NCI-H226 (cell line): ENCODE measurements at places on chromosomes 16 and 17.

- DNase-seq = peak; percentile 40
Observed at GRCh38 chr17:42843358-42843934, 934 bp upstream of the AOC2 start.

- DNase-seq = no peak
Observed at GRCh38 chr17:70947636-70948565, 778.6 kb downstream of the KCNJ2 start.

- DNase-seq = no peak
Observed at GRCh38 chr17:49866882-49867413, 19.1 kb upstream of the TAC4 start.

GRCh38 chr17:77432742-77433141 is 292.0 kb downstream of the SEC14L1 start:
- DNase-seq = no peak

- peak; percentile 59 for DNase-seq
Observed at GRCh38 chr16:66483689-66484452, 56.8 kb downstream of the BEAN1 start.

- peak; percentile 41 for DNase-seq
Observed at GRCh38 chr16:9123871-9124270, 32.4 kb downstream of the HAPSTR1 start.

DNA sequence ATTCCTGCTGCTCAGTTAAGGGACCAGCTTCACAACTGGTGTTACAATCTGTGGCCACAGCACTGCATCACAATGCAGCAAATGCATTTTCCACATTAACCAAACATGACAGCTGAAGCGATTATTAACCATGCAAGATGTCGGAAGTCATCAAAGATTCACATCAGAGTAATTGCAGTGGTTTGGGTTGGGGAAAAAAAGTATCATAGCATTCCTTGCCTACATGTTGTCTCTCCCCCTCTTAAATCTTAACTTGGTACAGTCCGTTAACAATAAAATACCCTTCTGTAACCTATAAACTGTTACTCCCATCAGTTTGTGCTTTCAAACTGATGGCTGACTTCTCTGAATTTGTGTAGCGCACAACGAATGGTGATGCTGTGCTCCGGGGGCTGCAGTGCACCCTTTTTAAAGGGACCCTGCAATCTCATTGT is 51.6 kb downstream of the NUP93 start:
- no peak for DNase-seq

GRCh38 chr16:12539185-12539929 is 264.3 kb downstream of the CPPED1 start:
- DNase-seq = no peak

DNA sequence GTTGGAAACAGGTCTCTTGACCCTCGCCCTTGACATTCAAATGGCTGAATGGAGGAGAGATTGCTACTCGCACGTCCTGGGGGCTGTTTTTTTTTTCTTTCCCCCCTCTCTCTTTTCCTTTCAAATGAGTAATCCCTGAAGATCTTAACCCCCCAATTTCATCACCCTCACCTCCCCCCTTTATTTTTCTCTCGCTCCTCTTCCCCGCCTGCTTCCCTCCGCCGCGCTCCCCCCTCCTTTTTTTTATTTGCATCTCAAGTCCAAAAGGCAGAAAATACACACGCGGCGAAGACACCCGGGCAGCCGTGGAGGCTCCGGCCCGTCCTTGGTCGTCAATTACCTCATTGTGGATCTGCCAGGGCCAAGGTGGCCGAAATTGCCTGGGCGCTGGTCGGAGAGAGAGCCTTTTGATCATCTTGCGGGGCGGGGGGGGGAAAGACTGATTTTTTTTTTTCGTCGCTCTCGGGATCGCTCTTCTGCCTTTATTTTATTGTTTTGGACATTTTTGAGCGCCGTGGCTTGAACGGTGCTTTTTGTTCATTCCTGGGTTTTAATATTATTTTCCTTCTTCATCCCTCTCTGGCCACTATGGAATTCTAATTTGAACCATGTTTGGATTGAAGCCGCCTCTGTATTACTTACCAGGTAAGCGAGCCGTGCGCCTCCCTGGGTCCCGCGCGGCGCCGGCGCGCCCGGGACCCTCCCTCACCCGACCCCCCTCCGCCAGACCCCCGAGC is 57.2 kb upstream of the GSE1 start:
- DNase-seq = no peak

- DNase-seq = no peak
Observed at GRCh38 chr17:33564146-33564545, 271.1 kb upstream of the ASIC2 start.

DNA sequence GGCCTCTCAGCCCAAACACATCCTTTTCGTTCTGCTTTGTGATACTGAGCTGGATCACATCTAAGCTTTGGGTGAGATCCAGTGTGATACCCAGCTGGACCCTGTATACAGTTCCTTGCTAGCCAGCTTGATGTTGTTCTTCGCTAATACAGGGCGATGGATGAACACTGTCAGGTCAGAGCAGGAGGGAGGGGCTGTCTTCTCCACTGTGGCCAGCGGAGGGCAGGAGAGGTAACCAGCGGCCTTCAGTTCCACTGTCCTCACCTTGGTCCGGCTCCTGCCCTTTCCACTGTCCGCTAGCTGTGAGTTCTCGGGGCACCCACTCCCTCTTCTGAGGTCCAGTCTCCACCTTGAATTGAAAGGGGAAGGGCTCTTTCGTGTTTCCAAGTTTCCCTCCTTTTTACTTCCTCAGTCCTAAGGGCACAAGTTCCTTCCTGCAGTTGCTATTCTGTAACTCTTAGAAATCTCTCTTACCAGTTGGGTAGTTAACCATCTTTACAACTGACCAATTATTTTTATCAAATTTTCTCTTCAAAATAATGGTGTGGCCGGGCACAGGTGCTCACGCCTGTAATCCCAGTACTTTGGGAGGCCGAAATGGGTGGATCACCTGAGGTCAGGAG is 3.0 kb upstream of the ZNF213 start:
- DNase-seq = peak; percentile 40

DNA sequence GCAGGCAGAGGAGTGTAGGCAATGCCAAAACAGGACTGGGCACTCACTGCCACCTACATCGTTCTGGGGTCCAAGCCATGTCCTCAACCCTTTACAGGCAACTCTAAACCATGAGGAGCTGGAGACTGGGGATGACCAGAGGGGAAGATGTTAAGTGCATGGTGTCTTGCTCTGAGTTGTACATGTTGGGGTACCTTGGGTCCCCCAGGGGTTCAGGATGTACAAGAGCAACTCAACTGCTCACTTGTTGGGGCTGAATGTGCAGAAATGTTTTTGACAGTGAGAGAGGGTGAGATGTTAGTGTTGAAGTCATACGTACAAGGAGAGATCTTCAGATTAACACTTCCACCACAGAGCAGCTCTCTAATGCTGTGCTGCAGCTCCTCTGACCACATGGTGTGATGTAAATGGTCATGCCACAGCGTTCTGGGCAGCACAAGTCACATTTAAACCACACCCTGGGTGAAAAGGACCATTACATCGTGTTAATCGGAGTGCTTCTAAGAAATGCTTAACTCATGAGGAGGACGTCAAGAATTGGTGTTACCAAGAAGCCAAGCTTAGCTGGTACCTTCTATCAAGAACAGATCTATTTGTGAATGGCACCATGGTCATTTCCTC is 2.4 kb downstream of the CCL18 start:
- no peak for DNase-seq

DNA sequence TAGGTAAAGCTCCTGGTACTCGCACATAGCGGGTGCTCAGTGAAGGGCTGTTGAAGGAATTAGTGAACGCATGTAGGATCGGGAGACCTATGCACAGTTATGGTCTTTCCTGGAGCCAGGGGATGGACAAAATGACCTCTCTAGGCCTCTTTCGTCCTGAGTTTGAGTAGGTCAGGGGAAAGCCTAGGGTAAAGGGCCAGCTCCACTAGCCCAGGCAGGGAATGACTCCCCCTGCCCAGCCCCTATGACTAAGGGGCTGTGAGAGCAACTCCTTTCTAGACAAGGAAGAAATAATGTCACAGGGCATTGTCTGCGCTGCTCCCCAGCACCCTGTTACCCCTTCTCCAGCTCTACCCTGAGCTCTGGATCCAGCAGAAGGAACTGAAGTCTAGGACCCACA is 24.6 kb upstream of the FMNL1 start:
- no peak for DNase-seq

- no peak for DNase-seq
Observed at GRCh38 chr17:63774969-63775265, 947 bp downstream of the DDX42 start.

- peak; percentile 32 for DNase-seq
Observed at GRCh38 chr17:37779554-37779953, 34.7 kb upstream of the HNF1B start.

GRCh38 chr16:4410335-4411075 is 5.9 kb downstream of the CORO7 start:
- DNase-seq = no peak

DNA sequence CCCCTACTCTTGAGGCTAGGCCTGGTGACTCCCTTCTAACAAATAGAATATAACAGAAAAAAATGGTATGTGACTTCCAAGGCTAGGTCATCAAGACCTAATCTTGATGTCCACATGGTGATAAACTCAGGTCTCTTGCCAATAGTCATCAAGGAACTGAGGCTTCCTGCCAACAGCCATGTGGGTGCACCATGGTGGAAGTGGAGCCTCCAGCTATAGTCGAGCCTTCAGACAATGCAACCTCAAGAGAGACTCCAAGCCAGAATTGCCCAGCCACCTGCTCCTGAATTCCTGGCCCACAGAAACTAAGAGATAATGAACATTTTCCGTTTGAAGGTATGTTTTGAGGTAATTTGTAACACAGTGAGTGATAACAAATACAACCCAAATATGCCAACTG is 55.9 kb upstream of the SREBF1 start:
- no peak for DNase-seq

DNA sequence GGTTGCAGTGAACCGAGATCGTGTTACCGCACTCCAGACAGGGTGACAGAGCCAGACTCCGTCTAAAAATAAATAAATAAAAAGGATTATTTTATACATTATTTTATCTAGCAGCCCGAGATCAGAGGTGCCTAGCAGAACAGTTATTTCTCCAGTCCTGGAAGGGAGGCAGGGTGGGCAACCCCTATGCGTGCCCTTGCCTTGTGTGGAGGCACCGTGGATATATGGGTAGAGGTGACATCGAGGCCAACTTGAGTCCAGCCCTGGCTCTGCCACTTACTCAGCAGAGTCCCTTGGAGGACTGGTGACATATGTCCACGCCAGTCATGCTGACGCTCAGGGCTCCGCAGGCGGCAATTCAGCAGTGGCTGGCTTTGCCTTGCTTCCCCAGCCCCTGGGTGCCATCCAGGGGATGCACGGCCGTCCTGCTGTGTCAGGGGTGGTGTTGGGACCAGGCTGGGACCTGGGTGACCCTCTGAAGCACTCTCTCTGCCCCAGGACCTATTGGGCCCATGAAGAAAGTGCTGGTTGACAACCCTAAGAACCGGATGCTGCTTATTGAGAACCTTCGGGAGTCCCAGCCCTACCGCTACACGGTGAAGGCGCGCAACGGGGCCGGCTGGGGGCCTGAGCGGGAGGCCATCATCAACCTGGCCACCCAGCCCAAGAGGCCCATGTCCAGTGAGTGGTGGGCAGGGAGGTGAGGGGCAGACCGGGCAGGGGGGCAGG is 13.2 kb downstream of the GALK1 start:
- DNase-seq = no peak

DNA sequence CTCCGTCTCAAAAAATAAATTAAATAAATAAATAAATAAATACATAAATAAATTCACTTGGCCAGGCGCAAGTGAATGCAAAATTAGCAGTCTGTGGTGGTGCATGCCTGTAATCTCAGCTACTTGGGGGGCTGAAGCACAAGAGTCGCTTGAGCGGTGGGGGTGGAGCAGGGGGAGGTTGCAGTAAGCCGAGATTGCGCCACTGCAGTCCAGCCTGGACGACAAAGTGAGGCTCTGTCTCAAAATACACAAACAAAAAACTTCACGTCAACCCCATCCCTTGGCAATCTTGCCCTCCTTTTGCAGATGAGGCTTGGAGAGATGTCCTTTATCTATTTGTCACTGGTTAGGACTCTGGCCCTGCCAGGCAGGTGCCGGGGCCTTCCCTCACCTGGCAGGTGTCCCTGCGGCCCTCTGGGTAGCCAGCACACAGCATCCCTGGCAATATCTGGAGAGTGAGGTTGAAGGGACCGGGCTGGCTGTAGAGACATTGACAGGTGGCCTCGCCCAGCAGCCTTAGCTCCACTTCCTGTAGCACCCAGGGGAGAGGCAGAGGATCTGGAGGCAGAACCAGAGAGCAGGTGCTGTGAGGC is 4.4 kb downstream of the PRSS36 start:
- no peak for DNase-seq

DNA sequence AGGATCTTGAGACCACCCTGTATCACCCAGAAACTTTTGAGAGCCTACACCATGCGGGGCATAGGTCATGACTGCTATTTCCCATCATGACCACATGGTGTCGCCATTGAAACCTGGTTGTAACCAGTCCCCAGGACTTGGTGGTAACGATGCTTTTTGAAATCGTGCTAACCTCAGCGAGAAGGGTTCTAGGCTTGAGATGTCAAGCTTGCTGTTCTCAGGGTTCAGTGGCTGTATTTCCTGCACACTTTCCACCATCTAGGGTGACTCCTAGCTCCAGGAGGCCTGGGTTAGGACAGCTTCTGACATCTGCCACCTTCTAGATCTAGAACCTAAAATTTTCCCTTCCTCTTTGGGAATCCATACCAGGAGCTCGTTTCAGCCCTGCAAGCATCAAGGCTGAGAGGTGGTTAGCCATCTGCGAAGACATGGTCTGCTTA is 13.0 kb upstream of the SPNS3 start:
- DNase-seq = peak; percentile 38
